Posterior vena cava (tissue), 2 donors: ENCODE measurements at places on chromosomes 7 and 10. TPM values are rescaled to one million over a fixed set of nuclear protein-coding genes. Genes with fewer than 3 reads are reported as not detected.

- DNase-seq: no peak
Measured at GRCh38 chr10:103481974-103482531, 3.0 kb upstream of the CALHM3 start.

- DNase-seq: no peak
Measured at GRCh38 chr10:36109399-36110023, 467.4 kb upstream of the FZD8 start.

DNA sequence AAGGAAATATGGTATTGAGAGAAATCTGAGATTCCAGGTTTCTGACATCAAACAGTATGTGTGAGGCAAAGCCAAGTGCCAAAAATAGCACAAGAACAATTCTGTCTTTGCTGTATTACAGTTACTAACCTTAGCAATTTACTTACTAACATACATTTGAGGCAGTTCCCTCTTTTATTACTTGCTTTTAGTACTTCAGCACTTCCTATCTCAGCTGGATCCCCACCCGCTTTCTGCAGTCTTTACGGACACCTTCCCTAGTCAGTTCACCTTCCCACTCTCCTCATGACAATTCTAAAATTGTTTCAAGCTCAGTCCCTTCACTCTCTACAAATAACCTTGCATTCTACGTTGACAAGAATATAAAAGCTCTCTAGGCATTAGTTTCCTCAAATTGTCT, 79.2 kb downstream of the ELAPOR2 start:
- no peak for DNase-seq

DNA sequence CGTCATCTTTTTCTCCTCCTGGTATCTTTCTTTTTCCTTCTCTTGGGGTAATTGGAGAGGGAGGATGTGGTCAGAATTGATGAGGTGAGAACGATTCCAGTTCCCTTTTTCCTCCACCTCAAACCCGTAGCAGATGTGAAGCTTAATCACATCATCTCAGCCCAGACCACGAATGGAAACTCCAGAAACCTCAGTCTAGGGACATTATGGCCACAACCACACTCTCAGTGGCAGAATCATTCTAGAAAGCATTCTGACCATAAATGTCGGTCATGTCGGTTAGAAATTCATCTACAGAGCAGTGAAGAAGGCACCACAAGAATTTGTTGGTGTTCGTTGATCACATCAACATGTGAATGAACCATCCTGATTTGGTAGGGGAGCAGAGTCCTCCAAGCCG, 78.7 kb downstream of the GATA3 start:
- DNase-seq: no peak

GRCh38 chr7:102232611-102233286, 53.9 kb upstream of the SH2B2 start:
- no peak for DNase-seq

The OR2A5 gene
- total RNA-seq: not detected
